Activated CD4-positive, alpha-beta T cell treated with anti-CD3 and anti-CD28 coated beads, Interleukin-2, amount 50 U/mL, for 16 hours (primary cell): ENCODE measurements at places on chromosomes 6 and 20.

DNA sequence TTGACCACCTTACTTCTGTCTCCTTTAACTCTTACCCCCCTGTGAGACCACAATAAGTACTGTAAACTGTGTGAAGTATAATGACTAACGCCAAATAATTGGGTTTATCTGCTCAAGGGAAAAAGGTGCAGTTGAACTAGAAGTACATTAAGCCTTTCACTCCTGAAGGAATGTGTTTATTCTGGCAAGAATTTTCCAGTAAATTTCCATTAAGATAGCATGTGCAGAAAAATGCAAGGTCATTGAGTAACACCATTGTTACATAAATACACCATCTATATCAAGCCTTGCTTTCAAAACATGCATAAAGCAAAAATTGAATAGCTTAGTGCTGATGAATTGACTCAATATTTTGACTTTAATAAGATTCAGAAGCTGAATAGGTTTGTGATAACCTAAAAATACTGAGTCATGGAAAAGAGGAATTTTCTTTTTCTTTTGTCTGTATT is 65.4 kb downstream of the ARHGAP18 start:
- no peak for DNase-seq

DNA sequence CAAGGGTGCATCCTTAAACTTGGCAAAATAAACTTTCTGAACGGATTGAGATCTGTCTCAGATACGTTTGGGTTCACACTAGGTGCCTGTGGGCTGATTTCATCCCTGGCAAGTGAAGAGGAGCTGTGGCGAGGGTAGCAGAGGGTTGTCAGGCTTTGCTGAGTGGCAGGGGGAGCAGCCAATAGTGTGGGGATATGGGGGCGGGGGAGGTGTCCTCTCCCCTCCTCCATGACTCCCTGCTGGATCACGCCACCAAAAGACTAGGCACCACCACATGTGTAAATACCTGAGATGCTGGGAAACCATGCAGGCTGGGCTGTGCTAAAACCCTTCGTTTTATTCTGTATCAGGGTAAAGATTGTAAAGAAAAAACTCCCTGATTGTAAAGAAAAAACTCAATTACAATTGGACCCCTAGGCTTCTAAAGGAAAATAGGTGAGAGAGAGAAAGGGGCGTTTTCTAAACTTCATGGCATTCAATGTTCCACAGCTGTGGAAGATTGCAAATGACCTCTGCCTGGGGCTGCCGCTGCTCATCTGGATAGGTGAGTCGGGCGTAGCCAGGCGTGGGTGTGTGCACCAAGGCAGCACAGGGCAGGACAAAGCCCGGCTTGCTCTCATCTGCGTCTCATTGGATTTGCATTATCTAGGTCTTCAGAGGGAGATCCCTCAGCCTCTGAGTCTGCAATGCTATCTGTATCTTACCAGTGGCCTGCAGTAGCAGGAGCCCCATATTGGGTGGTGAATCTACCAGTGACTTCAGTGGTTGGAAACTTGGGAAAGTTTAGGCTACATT is 26.9 kb upstream of the ADTRP start:
- no peak for DNase-seq

DNA sequence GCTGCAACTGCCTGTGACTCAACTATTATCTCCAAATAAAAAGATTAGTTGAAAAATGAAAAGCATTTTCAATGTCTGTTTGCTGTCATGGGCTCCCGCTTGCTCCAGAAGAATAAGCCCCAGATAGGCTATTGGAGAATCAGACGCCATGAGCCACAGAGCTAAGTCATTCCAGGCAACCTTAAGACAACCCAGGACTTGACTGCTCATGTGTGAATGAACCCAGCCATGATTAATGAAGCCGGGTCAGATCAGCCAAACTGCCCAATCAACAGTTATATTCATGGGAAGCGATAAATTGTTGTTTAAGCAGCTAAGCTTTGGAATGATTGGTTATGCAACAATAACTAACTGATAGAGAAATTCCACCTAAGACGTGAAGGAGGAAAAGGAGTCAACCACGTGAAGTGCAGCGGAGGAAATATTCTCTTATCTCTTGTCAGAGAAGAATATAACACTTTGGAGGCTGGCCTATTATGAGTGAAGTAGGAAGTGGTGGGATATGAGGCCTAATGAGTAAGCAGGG is 64.2 kb downstream of the DOK5 start:
- DNase-seq = no peak

DNA sequence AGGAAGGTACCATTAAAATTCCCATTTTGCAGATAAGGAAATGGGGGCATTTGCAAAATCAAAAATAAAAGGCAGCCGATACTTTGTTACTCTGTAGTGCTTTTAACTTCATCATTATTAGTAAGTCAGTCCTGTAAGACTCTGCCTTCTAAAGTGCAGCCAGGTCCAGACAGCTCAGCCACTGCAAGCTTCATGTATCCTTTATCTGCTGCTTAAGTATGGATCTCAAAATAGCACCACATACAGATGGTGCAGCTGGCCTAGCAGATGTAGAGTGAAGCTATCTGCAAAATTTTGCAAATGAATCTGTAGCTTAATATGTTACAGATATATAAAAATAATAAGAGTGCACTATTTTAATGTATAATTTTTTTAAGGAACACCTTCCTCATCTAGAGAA is 53.4 kb downstream of the NUS1 start:
- no peak for DNase-seq

DNA sequence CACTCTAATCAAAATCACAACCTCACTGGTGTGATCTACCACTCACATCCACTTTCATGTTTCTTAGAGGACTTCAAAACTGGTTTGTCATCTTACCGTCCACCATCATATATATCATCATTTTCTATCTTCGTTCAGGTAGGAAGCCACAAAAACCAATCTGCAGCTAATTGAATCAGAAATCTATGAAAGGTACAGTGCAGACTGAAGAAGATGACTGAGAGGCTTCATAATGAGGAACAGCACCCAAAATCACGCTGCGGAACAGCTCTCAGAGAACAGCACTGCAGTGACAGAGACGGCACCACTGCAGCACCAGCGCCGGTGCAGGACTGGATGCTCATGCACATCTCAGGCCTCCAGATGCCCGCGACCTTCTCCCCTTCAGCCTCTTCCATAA is 13.0 kb downstream of the GMDS start:
- no peak for DNase-seq

DNA sequence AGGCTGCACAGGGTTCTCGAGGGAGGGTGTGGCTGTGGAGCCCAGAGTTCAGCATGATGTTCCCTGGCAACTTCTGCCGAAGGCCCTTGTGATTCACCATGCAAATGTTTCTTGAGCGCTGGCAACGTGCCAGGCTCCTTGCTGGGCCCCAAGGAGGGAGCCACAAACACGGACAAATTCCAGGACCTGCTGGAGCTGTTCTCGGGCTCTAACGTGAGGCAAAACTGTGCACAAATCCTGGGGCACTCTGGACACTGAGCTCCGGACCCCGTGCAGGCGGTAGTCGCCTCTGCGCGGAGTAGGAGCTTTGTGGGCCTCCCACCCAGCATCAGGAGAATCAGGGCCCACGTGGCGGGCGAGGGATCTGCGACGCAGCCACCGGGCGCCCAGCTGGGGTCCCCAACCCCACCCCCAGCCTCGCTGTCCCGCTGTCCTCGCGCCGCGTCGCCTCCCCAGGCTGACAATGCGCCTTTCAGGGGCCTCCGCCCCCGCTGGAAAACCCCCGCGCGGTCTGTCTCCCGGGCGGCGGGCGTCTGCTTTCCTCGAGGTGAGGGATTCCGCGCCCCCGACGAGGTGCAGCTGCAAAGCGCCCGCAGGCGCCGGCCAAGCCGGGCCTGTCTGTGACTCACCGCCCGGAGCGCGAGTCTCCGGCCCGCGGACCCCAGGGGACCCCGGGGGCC is 31.7 kb upstream of the SCUBE3 start:
- DNase-seq = no peak

GRCh38 chr6:24699521-24700359 is 19.2 kb downstream of the C6orf62 start:
- peak; percentile 21 for DNase-seq

DNA sequence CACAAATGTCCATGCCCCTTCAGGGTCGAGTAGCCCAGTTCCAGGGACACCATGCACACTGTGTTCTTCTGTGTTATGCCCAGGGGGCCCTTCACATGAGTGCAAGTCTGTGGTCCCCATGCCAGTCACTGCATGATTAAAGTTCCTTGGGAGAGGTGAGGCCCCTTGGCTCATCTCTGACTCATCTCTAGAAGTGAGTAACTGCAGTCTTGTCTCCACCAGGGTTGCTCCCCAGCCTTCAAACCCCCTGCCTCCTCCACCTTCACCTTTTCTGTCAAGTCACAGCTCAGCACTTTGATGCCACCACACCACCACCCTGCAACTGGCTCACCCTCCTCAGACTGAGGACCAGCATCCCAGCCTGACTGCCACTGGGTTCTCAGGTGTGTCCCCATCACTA is 161.7 kb downstream of the UNC5CL start:
- DNase-seq = peak; percentile 75

DNA sequence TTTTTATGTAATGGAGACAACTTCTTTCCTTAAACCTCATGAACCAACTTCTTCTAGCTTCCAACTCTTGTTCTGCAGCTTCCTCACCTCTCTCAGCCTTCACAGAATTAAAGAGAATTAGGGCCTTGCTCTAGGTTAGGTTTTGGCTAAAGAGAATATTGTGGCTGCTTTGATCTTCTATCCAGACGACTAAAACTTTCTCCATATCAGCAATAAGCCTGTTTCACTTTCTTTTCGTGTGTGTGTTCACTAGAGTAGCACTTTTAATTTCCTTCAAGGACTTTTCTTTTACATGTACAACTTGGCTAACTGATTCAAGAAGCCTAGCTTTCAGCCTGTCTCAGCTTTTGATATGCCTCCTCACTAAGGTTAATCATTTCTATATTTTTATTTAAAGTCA is 596.1 kb upstream of the NRSN1 start:
- no peak for DNase-seq

DNA sequence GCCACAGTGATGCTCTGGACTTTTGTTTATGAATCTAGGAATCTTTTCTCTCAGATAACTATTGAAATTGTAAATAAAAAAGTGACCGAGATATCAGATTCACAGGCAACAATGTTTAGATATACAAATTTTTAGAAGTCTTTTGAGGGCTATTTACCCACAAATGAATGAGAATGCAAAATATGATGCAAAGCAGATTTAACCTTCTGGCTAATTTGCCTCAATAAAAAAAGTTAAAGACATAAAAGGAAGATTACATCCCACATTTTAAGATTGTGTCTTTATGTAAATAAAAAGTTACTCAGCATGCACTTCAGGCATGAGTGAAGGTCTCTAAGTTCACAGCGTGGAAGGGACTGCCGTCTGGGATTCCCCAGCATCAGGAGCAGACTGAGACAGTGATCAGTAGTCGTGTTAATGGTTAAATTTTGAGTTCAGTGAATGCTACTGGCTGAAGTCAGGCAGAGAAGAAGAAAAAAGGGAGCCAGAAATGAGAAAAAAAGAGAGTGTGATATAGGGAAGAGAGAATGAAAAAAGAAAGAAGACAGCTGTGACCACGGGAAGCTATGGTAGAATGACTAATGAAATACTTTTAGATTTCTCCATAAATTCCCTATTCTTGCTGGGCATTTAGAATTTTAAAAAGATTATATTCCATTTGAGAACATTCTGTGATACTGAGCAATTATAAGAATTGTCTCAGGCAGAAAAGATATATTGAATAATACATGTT is 93.6 kb downstream of the MYB start:
- DNase-seq = no peak
